HuH-7.5 (cell line): ENCODE measurements at places on chromosomes 16 and 17.

- no peak for DNase-seq
These were observed 52.5 kb downstream of the VAT1L start for GRCh38 chr16:77840673-77841501.

DNA sequence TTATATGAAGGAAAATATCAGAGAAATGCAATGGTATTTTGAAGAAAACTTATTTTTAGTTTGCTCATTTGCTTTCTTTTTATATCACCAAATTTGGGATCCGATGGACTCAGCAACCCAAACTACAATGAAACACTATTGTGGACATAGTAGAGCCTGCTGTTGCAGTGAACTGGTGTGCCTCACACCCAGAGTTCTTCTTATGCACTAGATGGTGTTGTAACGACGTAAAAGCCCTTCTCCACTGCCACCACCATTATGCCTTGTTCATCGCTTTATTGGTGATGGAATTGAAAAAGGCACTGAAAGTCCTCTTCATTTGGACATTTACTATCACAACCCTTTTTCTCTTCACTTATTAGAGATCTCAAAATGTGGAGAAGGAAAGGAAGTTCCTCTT lies 381.3 kb downstream of the CDH8 start:
- DNase-seq = no peak

GRCh38 chr17:46045639-46046038 lies 46.6 kb downstream of the STH start:
- no peak for DNase-seq

- DNase-seq = no peak
These were observed 31.9 kb upstream of the ACSF3 start for GRCh38 chr16:89061590-89062380.

DNA sequence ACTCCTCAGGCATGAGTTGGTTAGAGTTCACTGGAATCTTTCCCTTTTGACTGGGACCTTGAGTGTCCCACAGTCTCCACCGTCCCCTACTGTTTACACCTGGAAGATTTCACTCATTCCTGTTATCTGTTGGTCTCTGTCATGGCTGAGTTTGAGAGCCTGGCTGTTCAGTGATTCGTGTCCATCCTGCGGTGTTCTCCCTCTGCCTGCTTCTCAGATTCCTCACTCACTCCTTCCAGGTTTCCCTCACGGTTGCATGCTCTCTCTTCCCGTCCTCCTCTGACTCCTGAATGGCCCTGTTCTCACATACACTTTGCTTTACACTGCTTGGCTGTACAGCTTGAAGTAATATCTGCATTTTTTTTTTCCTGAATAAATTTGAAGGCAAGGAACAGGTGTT lies 24.5 kb downstream of the OR1D5 start:
- no peak for DNase-seq

DNA sequence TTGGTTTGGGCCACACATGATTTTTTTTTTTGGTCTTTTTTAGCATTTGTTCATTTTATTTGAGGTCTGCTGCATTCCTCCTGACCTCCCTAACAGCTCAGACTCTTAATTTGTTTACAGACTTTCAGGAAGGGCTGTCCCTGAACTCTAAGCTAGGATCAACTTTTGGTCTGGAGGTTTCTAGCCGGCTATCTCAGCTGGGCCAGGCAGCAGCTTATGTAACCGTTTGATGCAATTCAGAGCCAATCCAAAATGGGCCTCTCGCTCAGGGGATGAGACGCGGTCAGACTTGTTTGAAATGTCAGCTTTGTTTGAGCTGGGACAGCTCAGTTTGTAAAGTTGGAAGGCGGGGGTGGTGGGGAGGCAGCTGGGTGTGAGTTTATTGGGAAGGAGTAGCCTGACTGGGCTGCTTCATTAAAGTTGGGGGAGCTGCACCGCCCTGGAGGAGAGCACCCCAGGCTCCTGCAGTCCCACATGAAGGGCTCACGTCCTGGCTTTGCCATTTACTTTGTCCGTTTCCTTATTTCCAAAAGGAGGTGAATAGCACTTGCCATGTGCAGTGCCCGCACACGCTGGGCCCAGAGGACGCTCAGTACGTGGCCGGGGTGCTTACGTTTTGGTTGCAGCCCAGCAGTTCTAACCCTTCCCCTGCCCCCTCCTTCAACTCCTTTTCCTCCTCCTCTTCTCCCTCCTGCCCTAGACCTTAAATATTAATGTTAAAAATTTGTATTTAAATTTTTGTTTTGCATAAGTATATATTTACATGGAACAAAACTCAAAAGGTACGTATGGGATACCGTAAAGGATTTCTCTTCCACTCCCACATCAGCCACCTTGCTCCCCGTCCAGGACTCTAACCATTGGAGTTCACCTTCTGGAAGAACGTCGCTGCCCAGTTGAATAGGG lies 121.2 kb downstream of the SNX29 start:
- peak; percentile 35 for DNase-seq

GRCh38 chr17:73612031-73612472 lies 32.2 kb downstream of the SDK2 start:
- DNase-seq = no peak

DNA sequence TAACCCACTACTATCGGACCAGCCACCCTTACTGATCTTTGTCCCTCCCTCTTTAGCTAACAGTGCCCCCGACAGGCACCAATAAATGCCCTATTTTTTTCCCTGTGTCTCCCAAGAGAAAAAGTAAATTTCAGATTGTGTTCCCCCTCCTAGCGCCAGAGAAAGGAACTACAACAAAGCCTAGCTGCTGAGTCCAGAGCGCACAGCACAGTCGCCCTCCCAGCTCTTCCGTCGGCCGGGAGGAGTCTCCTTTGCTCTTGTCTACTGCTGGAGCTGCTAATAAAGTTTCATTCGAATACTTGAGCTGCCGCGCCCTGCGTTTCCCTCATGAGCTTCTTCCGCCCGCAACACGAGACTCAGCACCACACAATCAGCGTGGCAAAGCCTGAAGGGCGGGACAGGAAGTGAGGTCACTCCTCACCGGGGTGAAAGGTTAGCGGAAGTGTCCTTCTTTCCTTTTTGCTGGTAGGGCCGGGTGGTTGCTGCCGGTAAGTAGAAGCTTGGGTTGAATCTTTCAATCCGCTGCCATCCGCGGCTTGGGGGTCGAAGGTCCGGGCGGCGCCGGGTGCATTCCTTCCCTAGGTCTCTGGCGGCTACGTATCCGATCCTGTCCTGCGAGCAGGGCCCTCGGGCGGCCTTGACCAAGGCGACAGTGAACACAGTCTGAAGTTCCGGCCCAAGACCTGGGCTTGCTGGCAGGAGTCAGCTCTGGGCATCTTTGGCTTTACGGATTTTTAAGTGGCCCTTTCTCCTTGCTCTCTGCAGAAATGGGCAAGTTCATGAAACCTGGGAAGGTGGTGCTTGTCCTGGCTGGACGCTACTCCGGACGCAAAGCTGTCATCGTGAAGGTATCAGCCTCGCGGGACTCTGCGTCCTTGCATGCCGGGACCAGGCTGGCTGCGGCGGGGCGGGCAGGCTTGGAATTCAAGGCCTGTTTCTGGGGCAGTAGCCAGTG lies at the start of gene RPL27:
RPL27 (plus strand) TSS at position 436 of the 955 bp plus-strand sequence; CDS start at position 768, 332 bp downstream.
- peak; percentile 75 for DNase-seq

DNA sequence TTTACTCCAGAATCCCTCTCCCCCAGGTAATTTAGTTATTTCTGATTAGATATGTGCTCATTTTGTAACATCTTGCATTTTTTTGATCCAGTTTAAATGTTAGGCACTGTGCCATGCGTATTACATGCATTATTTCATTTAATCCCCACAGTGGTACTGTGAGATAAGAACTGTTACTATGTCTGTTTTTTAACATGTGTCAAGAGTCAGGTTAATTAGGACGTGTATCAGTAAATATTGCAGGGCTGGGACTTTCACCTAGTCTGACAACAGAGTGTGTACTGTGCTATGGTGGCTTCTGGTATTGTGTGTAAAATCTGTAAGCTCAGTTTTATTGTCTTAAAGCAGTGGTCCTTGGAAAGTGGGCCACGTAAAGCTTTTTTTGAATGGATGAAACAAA lies 10.6 kb downstream of the RSPRY1 start:
- DNase-seq = no peak

DNA sequence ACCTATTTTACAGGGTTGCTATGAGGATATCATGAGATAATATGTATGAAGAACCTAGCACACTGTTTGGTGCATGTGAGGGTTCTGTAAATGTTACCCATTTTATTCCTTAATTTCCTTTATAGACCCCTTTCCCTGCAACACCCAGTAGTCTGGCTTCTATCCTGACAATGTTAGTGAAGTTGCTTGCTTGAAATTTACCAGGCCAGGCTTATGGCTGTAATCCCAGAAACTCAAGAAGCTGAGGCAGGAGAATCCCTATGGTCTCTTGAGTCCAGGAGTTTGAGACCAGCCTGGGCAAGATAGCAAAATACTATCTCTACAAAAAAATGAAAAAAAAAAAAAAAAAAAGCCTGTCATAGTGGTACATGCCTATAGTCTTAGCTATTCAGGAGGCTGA lies 722.0 kb downstream of the MAF start:
- DNase-seq = no peak

DNA sequence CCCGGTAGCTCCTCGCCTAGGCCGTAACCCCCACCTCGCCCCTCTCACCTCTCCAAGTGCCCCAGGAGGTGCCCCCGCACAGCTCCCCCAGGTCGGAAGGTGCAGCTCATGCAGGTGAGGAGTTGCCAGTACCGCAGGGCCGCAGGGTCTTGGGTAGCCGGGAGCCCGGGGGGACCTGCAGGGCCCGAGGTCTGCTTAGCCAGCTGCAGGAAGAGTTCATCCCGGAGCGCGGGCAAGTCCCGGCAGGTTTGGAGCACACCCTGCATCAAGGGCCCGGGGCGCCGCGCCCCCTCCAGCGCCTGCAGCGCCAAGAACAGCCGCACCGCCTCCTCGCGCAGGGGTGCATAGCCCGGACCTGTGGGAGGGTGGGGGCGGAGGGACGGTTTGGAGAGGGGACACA lies 4.8 kb downstream of the PLEKHH3 start:
- no peak for DNase-seq

- DNase-seq = no peak
These were observed 21.7 kb downstream of the SPHK1 start for GRCh38 chr17:76405967-76406647.

- no peak for DNase-seq
These were observed 3.5 kb downstream of the MEFV start for GRCh38 chr16:3252967-3253366.

DNA sequence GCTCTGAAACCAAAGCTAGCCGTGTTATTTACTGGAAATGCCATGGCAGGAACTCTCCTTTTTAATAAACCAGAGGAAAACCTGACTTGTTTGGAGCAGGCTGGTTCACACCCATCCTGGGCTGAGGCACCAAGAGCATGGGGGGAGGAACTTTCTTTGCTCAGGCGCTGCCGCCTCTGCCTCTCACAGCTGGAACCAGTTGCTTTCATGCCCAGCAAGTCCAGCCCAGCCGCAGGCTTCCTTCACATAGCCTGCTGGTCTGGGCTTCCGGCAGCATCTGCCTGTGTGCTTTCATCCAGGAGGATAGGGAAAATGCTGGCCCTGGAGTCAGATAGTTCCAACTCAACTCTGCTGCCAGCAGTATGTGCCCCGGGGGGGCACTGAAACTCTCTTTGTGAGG lies 88.1 kb upstream of the ASIC2 start:
- DNase-seq = no peak

DNA sequence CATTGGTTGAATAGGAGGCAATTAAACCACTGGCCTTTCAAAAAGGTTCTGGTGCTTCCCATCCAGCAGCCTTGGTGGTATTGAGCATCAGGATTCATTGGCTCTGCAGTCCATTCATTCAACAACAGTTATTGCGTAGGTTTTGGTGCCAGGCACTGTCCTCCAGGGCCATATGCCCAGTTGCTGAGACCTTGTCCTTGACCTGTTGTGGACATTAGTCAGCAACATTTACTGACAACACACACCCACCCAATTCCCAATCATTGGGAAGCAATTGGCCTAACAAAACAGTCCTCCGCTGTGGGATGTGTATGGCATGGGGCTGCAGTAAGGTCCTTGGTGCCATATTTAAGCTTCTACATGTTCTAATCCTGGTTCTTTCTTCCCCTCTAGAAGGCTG lies 82.2 kb downstream of the AXIN2 start:
- DNase-seq = no peak

DNA sequence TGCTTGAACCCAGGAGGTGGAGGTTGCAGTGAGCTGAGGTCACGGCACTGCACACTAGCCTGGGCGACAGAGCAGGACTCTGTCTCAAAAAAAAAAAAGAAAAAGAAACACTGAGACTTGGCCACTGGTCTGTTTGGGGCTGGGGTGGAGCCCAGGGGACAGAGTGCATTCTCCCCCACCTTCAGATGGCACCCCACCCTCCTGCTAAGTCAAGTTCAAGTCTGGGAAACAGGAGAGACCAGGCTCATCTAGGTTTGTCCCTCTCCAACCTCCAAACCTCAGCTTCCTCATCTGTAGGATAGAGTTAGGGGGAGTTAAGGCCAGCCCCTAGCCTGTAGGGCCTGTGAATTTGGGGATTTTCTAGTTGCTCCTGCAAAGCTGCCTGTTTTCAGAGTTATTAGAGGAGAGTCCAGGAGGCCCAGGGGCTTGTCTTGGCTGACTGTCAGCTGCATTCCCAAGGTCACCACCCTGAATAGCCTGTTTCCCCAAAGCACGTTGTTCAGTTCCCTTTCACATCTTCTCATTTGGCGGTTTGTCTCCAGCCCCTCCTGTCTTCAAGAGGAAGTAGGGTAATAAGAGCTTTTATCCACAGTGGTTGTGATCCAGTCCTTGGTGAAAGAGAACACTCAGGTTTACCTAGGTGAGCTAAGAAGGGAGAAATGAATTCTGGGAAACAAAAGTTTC lies 2.2 kb downstream of the MT3 start:
- no peak for DNase-seq

- DNase-seq = no peak
These were observed 17.9 kb upstream of the AKAP1 start for GRCh38 chr17:57067162-57067561.

DNA sequence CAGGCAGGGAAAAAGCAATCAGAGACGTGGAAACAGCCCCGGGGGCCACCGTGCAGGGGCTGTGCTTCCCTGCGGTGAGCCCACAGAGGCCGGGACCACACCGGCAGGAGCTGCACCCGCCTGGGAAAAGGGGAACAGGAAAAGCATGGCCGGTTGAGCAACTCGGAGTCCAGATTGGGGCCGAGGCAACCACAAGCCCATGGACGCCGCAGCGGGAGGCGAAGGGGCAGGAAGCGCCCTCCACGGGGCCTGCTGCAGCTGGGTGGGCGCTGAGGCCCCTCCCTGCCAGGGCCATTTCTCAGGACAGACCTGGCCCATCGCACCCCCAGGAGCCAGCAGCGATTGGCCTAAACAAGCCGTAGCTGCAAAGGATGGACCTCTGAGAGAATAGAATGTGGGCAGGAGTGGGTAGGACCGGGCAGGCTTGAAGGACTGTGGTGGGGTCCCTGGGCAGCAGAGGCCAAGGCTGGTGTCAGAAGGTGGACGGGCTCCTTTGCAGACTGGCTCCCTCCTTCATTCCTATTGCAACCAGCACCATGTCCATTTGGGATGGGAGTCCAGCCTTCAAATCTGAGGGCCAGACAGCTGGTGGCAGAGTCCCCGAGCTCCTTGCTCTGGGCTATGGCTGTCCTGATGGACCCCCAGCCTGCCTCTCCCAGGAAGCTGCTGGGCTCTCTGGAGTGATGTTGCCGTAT lies 30.4 kb downstream of the COX4I1 start:
- no peak for DNase-seq

DNA sequence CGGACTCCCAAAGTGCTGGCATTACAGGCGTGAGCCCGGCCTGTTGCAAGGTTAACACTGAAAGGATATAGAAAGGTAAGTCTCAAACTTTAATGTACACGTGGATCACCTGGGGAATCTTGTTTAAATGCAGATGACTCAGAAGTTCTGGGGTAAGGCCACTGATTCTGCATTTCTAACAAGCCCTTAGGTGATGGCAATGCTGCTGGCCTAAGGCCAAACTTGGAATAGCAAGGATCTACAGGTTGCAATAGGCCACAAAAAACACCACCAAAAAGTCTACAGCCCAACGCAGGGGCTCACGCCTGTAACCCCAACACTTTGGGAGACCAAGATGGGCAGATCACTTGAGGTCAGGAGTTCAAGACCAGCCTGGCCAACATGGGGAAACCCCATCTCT lies 4.2 kb downstream of the CMTM4 start:
- no peak for DNase-seq
